Inflammatory macrophage treated with lipopolysaccharide for 4 hours (primary cell): ENCODE measurements at places on chromosomes 7 and 10.

- DNase-seq = peak; percentile 25
Observed at GRCh38 chr7:23285657-23286646, 13.2 kb upstream of the MALSU1 start.

DNA sequence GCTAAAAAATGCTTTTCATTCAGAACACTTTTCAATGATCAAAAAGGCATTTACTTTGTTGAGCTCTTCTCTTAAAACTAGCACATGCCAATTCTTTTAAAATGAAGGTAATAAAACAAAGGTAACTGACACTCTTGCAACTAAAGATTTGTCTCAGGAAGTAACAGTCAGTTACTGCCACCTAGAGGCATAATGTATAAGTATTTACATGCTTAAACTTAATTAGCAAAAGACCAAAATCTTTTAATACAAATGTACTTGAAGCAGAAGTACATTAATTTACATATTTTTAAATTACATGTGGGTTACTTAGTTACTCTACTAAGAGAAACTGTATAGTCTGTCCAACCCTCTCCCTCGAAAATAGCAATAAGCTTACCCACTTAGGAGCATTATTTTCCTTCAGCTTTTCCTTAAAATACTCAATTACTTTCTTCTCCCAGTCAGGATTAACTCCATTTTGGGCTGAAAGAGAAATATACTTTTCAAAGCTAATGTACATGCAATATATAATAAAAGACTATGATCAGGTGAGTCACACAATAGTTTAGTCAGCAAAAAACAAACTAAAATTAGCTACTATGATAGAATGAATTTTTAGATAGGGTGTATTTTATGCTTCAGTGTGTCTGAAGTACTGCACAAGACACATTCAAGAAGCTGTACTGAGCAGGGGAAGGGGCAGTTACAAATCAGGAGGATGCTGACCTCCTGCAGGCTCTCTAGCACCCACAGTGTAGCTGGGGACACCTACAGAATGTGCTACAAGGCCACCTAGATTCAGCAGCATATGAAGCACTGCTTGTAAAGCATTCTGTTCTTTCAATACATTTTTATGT, 13.0 kb downstream of the MCMBP start:
- DNase-seq = peak; percentile 54

DNA sequence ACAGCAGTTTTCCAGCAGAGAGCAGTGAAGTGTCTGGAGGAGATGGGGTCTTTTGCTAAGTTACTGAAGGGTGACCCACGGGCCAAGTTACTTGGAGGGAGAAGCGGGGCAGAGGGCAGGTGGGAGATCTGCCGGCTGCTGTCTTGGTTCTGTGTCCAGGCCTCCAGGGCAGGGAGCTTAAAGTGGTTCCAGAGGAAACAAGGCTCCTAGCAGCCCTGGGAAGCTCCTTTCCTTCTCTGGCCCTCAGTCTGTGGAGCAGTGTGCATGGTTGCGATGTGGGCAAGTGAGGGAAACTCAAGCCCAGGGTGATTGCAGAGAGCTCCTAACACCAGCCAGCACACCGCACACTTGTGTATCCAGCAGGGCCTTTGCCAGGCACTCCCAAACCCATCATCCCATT, 6.3 kb downstream of the GHRHR start:
- no peak for DNase-seq

DNA sequence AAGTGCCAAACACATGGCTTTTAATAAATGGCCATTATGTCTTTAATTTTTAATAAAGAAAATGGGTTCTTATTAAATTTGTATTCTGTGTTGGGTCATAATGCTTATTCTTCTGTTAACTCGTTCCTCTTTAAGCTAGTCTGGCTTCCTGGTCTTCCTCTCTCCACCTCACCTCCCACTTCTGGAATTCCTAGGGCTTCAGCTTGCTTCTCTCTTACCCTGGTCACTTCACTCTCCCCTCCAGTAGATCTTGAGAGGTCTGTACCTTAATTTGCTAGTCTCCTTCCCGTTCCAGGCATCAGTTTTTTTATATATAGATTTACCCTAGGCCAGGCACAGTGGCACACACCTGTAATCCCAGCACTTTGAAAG, 111.2 kb downstream of the RALA start:
- no peak for DNase-seq

GRCh38 chr10:103652599-103653281, 159.2 kb downstream of the NEURL1 start:
- peak; percentile 37 for DNase-seq

DNA sequence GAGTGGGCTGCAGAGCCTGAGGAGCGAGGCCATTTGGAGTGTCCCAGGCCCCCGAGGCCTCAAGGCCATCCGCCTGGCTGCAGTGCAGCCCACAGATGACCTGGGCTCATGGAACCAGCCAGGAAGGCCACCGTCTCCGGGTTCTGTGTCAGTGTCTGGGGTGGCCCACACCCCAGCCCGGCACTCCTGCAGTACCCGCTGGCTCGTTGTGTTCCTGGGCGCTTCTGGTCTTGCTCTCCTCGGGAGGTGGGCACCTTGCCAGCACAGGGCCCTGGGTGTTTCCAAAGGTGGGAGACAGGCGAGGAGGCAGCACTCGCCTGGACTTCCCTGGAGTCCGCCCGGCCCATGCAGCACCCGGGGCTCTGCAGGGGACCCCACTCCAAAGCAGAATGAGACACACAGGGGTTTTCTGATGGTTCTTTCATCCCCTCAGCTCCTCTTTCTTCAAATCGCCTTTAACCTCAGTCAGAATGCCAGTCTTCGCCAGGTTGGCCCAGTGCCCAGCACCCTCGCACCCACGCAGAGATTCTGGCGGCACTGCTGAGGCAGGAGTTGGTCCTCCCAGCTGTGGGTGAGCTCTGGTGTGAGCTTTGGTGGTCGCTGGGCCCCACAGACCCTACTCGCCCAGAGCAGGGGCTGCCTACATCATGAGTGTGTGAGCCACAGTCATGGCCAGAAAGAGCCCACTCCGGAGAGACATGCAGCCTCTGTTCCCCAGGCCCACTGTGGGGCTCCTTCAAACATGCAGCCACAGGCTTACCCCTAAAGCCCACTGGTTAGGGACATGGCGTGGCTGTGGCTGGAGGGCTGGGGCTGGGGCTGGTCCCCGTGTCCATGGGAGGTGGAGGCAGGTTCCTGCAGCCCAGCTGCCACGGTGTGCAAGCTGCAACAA, 155.7 kb downstream of the EBF3 start:
- DNase-seq = no peak

GRCh38 chr7:149866139-149866778, 7.5 kb upstream of the ATP6V0E2 start:
- DNase-seq = no peak

GRCh38 chr7:149497467-149498261, at the start of gene ZNF746:
Gene ZNF746 (minus strand): TSS chr7:149497809. CDS start chr7:149497536, 273 bp downstream.
- peak; percentile 89 for DNase-seq

DNA sequence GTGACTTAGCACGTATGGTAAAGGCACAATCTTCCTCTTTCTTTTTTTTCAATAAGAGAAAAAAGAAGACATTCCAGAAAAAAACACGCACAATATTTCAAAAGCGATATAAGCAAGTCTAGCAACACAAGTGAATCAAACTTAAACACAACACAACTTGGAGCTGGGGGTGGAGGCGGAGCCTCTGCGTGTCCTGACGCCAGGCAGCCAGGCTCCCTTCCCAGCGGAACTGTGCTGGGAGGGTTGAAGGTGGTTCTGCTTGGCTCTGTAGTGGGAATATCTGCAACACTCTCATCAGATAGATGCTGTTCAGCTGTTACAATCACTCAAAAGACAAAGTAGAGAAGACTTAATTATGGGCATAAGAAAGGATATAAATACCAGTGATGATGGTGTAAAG, 211.4 kb downstream of the WDR37 start:
- DNase-seq = no peak

GRCh38 chr7:100407285-100408180, 21.0 kb downstream of the ZCWPW1 start:
- DNase-seq = peak; percentile 69

DNA sequence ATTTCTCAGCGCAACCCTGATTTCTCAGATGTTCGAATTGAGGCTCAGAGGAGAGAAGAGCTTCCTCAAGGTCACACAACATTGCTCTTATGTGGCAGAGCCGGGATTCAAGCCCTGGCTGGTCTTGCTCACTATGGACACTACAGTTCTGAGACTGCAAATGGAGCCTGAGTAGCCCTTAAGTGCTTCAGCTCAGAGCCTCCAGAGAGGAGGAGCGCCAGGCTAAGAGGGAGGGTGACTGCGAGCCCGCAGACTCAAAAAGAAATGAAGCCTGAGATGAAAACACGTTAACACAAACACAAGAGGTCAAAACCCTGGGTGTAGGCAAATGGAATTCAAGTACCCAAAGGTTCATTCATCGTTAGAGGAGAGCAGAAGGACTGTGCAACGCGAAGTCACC, 13.9 kb downstream of the ARHGAP22 start:
- DNase-seq = no peak

DNA sequence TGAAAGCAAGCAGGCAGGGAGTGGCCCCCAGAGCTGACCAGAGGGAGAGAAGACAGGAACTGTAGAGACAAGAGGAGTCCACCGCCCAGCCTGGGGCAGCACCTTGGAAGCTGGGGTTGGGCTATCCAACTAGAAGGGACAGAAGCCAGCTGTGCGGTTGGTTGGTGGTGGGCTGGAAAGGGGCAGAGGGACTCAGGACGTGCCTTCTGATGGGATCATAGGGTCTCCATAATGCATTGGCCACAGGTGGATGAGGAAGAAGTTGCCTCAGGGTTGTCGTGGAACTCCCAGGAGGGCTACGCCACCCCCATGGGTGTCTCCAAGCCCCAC, 114.0 kb upstream of the RET start:
- DNase-seq = no peak

DNA sequence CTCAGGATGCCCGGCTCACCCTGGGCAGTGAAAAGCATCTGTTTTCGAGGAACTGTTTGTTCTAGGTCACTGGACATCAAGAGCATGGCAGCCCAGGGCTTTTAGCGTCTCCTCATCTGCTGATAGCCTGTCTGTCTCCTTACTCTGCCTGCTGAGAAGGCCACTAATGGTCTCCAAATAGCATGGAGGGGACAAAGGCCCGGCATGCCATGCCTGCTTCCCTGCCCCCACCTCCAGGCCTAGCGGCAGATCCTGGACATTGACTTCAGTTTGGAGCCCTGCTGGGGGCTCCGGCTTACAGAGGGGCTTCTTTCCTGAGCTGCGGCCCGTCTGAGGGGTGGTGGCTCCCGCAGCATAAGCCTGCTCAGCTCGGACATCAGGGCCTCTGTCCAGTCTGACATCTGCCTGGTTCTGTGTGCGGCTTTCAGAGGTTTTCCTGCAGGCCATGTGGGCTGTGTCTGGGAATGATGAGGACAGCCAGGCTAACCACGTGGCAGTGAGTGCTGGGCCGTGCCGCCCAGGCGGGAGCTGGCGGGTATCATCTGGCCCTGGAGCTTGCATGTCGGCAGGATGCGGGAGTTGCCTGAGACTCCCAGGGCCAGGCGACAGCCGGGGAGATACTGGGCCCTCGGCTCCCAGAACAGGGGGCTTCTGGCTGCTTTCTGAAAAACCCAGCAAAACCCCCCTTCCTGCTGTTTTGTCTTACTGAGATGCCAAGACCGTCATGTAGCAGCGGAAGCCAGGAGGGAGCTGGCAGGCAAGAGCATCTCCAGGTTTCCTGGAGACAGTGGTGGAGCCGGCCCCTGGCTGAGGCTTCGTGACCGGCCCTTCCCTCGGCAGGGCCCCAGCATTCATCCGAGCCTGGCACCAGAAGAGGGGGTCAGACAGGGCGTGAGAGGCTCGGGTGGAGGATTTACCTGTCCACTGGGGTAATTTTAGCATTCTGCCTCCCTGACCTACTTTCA, 9.2 kb downstream of the PFKFB3 start:
- no peak for DNase-seq

DNA sequence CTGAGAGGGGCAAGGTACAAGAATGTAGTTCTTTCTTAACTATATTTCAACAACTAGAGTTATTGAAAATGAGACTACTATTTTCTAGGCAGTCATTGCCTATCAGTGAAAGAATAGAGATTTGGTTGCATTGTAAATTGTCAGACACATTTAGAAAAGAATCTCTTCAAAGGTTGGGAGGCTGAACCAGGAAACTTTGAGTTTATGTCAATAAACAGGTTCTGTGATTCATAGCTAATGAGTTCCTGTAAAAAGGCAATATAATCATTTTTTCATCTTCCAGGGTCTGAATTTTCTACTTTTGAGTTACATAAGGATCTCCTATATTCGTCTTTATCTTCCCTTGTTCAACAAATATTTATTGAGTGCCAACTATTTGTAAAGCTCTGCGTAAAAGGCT, 47.1 kb downstream of the MAGI2 start:
- no peak for DNase-seq
